ENCODE measurements at places on chromosomes 16 and 17.

GRCh38 chr16:60142619-60143347, 1408.7 kb upstream of the GOT2 start:
- DNase-seq: no peak

DNA sequence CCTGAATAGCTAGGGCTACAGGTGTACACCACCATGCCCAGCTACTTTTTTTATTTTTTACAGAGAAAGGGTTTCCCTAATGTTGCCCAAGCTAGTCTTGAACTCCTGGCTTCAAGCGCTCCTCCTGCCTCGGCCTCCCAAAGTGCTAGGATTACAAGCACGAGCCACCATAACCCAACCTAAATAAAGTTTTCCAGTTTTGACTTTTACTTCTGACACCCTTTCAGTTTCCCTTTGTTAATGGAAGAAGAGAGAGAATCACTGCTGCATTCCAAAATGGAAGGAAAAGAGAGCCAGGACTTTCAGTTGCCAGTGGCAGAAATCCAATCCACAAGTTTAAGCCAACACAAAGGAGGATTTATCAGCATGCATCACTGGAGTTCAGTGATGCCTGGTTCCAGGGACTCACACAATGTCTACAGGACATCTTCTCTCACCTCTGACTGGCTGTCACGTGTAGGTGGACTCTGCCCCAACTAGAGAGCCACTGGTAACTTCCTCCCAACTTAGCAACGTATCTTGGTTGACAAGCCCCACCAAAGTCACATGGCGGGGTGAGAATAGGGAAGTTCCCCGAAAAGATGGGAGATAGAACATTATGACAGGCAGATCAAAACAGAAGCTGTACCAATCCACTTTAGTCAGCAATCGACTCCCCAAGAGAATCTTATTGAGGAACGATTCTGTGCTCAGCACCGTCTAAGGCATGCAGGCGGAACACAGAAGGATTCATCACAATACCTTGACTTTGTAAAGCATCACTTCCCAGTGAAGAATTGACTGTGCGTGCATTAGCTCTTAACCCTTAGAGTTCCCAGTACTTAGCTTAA, 46.5 kb downstream of the GAS7 start:
- DNase-seq: no peak

GRCh38 chr16:19130852-19131824, 17.4 kb downstream of the ITPRIPL2 start:
- DNase-seq: no peak

- DNase-seq: no peak
These were observed 32.1 kb downstream of the ANKRD40 start for GRCh38 chr17:50675627-50676026.

DNA sequence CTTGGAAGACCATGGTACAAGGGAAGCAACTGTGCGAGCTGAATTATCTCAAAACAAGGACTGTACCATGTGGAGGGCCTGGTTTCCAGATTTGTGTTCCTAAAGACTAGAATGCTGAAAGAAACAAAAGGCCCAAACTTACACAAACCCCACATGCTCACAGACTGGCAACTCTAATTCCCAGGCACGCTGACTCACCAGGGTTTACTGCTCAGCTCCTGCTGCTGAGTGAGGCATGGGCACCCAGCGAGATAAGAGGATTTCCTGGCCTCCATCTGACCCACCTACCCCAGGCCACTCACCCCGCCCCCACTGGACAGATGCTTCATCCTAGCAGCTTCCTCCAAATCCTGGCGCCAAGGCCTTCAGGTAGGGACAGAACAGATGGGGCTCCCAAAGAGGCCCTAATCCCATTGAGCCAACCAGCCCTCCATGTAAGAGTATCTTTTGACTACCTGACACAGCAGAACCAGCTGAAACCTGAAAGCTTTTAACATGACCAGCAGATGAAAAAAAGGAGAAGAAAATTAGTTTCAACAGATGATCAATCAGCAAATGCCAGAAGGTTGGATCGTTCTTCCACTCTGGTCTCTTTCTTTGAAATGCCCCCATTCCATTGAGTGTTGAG, 33.9 kb downstream of the DCUN1D3 start:
- peak; percentile 59 for DNase-seq

DNA sequence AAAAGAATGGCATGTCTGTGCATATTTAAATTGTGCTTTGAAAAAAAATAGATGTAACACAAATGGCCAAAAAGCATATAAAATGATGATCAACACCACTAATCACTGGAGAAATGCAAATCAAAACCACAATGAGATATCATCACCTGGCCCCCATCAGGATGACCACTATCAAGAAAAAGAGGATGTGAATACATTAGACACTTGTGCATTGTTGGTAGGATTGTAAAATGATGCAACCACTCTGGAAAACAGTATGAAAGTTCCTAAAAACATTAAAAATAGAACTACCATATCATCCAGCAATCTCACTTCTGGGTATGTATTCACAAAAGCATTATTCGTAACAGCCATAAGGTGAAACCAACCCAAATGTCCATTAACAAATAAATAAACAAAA, 91.5 kb downstream of the SPAG9 start:
- no peak for DNase-seq

DNA sequence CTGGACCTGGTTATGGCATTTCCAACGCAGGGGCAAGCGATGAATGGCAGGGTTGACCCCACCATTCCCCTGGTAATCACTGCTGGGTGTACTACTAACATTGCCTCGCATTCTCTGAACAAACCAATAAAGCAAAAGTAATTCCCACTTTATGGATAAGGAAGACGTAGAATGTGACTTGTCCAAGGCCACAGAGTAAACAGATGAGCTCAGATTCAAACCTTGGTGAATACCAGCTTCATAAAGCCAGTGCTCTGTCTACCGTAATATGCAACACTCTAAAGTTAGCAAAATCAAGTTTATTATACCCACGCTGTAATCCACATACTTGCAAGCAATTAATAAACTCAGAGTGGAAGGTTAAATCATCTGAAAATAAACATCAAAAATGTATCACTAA, 59.6 kb downstream of the ANKFY1 start:
- DNase-seq: no peak

- DNase-seq: no peak
These were observed 134.9 kb downstream of the MSI2 start for GRCh38 chr17:57391076-57391825.

- no peak for DNase-seq
These were observed 3.8 kb upstream of the NAT9 start for GRCh38 chr17:74779948-74780400.

DNA sequence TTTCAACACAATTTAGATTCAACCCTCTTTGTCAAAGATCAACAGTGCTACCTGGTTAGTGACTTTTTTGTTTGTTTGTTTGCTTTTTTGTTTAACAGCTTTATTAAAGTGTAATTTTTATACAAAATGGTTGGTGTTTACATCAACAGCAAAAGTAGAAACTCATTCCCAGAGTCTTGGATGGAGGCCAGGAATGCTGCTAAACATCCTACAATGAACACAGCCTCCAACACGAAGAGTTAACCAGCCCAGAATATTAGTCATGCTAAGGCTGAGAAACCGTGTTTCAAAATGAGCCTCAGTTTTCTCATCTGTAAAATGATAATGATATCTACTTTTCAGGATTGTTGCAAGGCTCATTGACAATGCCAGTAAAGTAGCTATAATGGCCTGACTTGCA, 211.0 kb upstream of the MAF start:
- DNase-seq: no peak

GRCh38 chr16:7405166-7405565, 72.5 kb downstream of the RBFOX1 start:
- no peak for DNase-seq

GRCh38 chr16:71648921-71649320, 22.9 kb downstream of the MARVELD3 start:
- DNase-seq: peak; percentile 16

GRCh38 chr17:4509401-4509800, 10.7 kb downstream of the SPNS2 start:
- DNase-seq: no peak

- DNase-seq: peak; percentile 19
These were observed 7.5 kb upstream of the CEP131 start for GRCh38 chr17:81230043-81230820.

- DNase-seq: peak; percentile 32
These were observed 5.4 kb downstream of the HELZ start for GRCh38 chr17:67239597-67239996.

Measured in erythroblast (primary cell).